T-helper 22 cell (primary cell): ENCODE measurements at places on chromosomes 12 and 14.

DNA sequence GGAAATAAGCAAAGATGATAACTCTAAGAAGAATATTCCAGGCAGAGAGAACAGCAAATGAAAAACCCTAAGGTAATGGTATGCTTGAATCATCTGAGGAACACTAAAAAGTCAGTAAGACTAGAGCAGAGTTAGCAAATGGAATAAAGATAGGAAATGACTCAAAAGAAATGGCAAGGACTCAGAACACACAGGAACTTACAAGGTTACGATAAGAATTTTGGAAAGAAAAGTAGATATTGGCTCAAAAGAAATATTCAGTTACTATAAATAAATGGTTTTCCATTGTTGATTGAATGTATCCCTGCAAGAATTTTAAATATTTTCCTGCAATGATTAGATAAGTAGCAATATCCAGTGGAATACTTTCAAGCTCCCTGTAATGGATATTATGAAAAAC, 705.8 kb downstream of the C12orf50 start:
- no peak for DNase-seq

DNA sequence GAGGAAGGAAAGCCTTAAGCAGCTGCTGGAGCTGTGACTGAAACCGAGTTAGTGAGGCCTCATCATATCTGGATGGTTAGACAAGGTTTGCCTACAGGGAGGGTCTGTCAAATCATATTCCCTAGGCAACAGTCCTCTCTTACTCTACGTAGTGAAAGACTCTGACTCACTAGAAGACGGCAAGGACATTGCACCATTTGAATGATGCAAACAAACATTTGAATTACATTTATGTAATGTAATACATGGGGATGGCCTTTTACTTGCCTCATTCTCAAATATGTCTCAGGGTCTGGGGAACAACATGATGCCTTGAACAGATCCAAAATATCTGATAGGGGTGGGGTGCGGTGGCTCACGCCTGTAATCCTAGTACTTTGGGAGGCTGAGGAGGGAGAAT, 29.8 kb upstream of the STRAP start:
- no peak for DNase-seq

DNA sequence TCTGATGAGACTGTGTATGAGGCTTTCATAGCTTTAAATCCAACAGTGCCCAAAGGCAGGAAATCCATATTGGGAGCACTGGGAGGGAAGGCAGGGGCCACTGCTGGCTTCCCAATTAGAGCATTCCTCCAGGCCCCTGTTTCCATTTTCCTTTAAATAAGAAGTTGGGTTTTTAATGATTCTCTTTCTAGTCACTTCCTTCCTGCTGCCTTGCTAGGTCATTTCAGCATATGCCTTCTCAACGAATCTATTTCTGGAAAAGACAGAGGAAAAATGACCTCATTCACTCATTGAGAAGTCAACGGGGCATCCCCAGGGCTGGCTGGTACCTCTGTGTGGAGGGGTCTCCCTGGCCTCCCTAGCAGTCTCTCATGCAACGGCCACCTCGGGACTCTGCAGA, 43.5 kb downstream of the IGF1 start:
- no peak for DNase-seq

- no peak for DNase-seq
Observed at GRCh38 chr14:39467889-39468524, 35.8 kb upstream of the FBXO33 start.

- DNase-seq = no peak
Observed at GRCh38 chr12:48001505-48002413, 2.5 kb downstream of the COL2A1 start.

- DNase-seq = no peak
Observed at GRCh38 chr14:52349731-52350130, 35.6 kb downstream of the PTGER2 start.

DNA sequence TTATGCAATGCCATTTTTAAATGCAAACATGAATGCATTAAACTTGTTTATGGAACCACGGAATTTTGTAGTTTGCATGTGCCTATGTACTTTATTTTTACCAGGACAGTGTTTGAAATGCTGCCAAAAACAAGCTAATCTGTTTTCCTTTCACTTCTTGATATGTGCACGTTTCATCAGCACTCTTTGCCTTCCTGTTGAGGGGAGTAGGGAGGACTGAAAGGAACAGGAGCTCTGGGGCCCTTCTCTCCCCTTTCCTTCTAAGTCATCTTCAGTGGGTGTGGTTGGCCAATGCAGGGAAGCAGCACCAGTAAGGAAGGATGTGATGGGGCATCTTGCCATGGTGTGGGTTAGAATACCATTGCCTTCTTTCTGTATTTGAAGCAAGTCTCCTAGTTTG, 12.1 kb upstream of the PPP4R4 start:
- DNase-seq = no peak

DNA sequence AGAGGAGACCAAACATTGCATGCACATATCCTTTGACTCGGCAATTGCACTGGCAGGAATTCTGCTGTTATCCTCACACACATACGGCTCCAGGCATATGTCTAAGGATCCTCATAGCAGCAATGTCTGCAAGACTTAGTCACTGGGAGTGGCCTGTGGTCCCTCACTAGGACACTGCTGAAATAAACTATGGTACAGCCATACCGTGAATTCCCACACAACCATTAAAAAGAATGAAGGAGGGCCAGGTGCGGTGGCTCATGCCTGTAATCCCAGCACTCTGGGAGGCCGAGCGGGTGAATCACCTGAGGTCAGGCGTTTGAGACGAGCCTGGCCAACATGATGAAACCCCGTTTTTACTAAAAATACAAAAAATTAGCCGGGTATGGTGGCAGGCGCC, 105.1 kb downstream of the ZFP36L1 start:
- no peak for DNase-seq

- DNase-seq = no peak
Observed at GRCh38 chr12:57626921-57627445, 6.0 kb downstream of the B4GALNT1 start.

DNA sequence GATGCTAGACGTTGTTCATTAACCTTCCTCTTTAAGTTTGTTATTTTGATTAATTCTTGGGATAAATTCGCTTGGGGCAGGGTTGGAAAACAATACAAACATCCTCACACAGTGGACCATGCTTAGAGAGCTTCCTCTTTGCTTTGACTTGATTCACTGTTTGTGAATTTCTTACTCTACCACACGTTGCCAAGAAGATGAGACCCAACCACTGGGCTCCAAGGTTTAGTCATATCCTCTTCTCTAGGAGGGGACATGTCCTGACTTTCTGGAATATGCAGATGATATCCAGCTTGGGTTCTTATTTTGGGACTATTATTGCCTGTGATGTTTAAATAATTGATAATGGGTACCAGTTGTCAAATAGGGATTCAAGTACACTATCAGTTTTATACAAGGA, 428.2 kb downstream of the ATP23 start:
- no peak for DNase-seq

- DNase-seq = no peak
Observed at GRCh38 chr12:60148109-60148508, 552.3 kb downstream of the SLC16A7 start.

DNA sequence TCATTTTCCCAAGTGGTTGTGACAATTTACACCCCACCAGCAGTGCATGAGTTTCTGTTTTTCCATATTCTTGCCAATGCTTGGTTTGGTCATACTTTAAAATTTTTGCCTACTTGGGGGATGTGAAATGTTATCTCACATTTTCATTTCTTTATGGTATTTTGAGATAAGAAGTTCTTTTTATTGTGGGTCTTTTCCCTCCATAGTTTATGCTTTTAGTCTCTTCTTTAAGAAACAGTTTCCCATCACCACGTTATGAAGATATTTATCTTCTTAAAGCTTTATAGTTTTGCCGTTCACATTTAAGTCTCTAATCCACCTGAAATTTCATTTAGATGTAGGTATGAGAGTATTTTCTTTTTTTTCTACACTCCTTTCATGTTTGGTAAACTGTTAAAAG, 95.7 kb downstream of the PPM1A start:
- no peak for DNase-seq

DNA sequence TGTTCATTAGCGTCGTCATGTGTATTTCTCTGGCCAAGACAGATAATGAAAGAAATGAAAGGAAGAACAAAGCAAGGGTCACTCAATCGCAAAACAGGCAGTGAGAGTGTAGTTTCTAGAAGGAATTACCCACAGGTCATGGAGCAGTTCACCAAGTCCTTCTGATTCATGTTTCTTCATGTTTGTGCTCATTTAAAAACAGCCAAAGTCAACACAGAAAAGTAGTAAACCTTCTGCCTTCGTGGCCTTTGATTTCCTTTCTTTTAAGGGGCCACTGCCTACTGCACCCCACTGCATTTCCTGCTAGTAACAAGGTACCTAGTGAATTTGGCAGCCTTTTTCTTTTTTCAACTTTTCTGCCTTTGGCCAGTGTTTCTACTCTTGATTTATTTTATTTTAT, 75.1 kb downstream of the KCNK13 start:
- no peak for DNase-seq

- no peak for DNase-seq
Observed at GRCh38 chr14:38143170-38143569, 64.5 kb upstream of the SSTR1 start.

GRCh38 chr12:39122562-39123204, 217.3 kb upstream of the CPNE8 start:
- no peak for DNase-seq

- no peak for DNase-seq
Observed at GRCh38 chr14:22313172-22313801, 275.7 kb downstream of the DAD1 start.

DNA sequence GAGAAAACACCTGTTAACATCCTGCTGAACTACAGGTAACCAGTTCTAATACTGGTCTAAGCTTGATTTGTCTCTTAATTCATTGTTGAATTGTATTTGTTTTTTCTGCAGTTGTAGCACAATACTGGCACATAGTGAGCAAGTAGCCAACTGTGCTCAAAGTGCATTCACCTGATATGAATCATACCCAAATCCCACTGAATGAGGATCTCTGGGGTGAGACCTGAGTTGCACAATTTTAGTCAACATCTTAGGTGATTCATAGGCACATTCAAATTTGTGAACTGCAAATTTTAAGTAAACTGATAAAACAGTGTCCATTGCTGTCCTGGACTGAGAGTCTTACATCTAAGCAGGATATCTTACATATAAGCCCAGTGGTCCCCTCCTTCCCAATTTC, 12.8 kb downstream of the KCNC2 start:
- DNase-seq = no peak

- DNase-seq = no peak
Observed at GRCh38 chr14:47252802-47253201, 422.6 kb downstream of the MDGA2 start.

DNA sequence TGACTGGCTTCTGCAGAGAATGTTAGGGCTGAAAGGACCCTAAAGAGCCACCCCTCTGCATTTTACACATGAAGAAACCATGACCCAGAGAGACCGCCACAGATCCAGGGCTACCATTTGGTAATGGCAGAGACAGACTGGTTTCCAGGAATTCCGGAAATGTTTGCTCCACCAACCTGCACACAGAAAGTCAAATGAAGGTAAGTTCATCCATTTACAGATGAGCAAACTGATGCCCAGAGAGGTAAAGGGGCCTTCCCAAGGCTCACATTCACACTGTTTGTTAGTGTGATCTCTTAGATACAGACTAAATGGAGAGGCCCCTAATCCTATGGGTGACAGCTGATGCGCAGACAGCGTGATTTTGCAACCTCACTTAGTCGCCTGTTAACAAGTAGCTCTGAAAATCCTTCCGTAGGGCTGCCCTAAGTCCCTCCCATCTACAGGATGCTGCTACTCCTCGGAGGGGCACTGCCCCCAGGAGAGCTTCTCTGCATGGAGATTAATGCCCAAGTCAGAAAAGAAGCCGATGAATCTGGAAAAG, 33.8 kb downstream of the ZFP36L1 start:
- DNase-seq = no peak

GRCh38 chr12:89059721-89060541, 292.4 kb downstream of the DUSP6 start:
- no peak for DNase-seq
